ENCODE measurements at places on chromosomes 4 and X. TPM values are rescaled to one million over a fixed set of nuclear protein-coding genes. Genes with fewer than 3 reads are reported as not detected.

CT55 gene
- total RNA-seq, result not detected

SPATA4 gene
- not detected for total RNA-seq

CYSLTR1 gene
- total RNA-seq, result 0.37 TPM

SLC34A2 gene
- 0.39 TPM for total RNA-seq

MAGEC2 gene
- total RNA-seq, result not detected

F8A3 gene
- total RNA-seq, result not detected

IL21 gene
- not detected for total RNA-seq

DDIT4L gene
- 0.31 TPM for total RNA-seq

TMEM31 gene
- total RNA-seq, result 0.37 TPM

Data from right lobe of liver (tissue), 6 donors.